Stimulated activated CD8-positive, alpha-beta memory T cell treated with anti-CD3 and anti-CD28 coated beads, Interleukin-7, amount 100 ng/mL, for 4 hours (primary cell): ENCODE measurements at places on chromosomes 6 and 20.

DNA sequence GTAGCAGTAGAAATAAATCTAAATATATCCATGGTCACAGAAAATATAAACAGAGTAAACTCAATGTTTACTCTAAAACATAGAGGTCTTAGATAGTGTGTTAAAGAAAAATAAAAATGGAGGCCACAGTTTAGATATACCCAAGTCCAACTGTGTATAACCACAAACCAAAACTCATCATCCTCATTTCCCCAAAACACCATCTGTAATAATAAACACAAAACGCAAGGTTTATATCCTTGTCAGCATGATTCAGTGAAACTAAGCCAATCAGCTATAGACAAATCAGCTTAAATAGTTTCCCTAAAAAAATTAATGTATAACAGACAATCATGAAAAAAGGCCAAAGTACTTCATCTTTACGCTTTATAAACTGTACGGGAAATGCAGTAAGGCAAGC lies 2.7 kb upstream of the HACE1 start:
- no peak for DNase-seq

GRCh38 chr20:62644044-62644795 lies 1.9 kb downstream of the SLCO4A1 start:
- no peak for DNase-seq

GRCh38 chr6:22569281-22570184 lies at the start of gene HDGFL1:
Gene HDGFL1 (plus strand): TSS chr6:22569566. CDS start chr6:22569576, 10 bp downstream.
- no peak for DNase-seq

DNA sequence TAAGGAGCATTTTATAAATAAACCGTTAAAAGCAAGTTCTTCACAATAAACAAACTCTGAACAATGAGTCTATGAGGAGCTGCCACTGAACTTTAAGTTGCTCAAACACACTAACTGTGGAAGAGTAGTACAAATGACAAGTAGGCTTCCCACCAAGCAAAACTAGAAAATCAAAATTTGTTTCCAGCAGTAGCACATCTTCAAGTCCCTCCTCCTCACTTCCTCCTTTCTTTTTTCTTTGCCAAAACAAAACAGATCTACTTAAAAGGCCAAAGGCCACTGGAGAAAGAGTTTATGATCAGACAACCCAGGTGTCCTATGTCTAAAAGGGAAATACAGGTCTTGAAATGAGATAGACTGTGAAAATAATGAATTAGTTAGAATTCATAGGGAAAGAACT lies 17.1 kb upstream of the FAM135A start:
- no peak for DNase-seq

GRCh38 chr6:33675968-33676367 lies 35.5 kb downstream of the UQCC2 start:
- DNase-seq = no peak

GRCh38 chr20:24648481-24648880 lies 179.1 kb downstream of the SYNDIG1 start:
- no peak for DNase-seq

GRCh38 chr6:117444600-117444999 lies 18.9 kb upstream of the ROS1 start:
- DNase-seq = no peak

DNA sequence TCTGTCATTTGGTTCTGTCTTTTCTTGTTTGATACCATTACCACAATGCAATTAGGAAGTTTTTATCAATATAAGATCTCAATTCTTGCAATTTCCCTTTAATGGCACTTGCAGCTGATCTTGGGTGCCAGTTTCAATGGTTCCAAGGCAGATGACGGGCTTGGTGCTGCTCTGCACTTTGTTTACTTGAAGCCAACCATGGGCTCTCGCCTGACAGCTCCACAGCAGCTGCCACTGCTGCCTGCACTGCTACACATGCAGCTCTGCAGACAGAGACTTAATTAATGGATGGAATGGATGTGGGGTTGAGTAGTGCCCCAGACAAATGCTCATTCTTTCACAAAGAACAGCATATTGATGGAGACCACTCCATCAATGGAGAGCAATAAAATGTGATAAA lies 1024.3 kb upstream of the EPHA7 start:
- DNase-seq = no peak

DNA sequence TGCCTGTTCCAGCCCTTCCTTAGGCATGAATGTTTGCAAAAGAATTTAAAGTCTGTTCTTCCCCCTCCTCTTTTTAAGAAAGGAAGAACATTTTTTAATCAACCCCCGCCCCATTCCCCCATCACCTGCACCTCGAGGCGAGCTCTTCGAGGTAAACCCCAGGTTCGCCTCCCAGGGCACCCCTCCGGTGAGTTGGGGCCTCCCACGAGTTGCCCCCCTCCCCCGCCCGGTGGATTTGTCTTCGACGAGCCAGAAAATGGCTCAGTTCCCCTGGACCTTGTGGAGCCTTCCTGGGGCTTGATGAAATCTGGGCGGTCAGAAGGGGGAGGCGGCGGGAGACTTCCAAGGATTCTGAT lies 256 bp upstream of the OVOL2 start:
- no peak for DNase-seq

GRCh38 chr6:43076464-43077332 lies 584 bp downstream of the PTK7 start:
- no peak for DNase-seq
